ENCODE measurements at places on chromosomes 12 and 14. TPM values are rescaled to one million over a fixed set of nuclear protein-coding genes. Genes with fewer than 3 reads are reported as not detected.

The AKAP3 gene
- total RNA-seq: 3.4 TPM

GRCh38 chr12:59453475-59453874, 142.4 kb upstream of the SLC16A7 start:
- no peaks in the 10 kb centered on the region for H3K4me1 ChIP-seq
- no peaks in the 10 kb centered on the region for H3K36me3 ChIP-seq
- no peak overlapping the region for H3K4me3 ChIP-seq
- H3K27ac ChIP-seq: no peak overlapping the region

The A2ML1 gene
- total RNA-seq: not detected

DNA sequence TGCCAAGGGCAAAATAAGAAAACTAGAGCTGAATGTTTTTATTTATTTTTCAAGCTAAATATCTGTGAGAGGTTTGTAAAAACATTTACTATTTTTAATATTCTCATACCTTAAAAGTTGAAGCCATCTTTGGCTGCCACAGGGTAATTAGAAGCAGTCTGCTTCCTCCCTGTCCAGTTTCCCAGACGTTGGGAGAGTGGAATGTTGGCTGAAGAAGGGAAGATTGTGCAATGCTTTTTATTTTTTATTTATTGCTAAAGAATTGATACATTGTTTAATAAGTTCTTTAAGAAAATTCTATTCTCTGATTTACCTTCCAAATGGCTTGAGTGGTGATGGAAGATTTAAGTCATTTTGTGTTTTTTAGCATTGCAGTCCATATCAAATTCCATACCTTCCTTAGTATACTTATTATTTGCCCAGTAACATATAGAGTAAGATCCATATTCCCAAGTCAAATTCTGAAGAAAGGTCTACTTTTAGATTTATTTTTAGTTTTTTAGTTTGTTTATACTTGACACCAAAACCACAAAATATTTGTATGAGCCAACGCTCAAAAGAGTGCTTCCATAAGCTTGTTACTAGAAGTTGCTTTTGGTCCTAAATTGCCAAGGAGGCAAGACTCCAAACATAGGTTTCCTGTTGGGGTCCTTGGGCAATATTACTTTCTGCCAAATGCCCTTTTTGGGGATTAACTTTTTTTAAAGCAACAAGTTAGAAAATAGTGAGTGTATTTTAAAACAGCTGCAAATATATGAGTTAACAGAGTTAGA, 124.0 kb upstream of the CPM start:
- no peaks in the 10 kb centered on the region for H3K36me3 ChIP-seq
- peaks cover 22% of the 10 kb centered on the region for H3K4me1 ChIP-seq
